Stimulated activated CD8-positive, alpha-beta memory T cell treated with anti-CD3 and anti-CD28 coated beads, Interleukin-4, amount 100 ng/mL, for 48 hours (primary cell): ENCODE measurements at places on chromosomes 2 and 18.

DNA sequence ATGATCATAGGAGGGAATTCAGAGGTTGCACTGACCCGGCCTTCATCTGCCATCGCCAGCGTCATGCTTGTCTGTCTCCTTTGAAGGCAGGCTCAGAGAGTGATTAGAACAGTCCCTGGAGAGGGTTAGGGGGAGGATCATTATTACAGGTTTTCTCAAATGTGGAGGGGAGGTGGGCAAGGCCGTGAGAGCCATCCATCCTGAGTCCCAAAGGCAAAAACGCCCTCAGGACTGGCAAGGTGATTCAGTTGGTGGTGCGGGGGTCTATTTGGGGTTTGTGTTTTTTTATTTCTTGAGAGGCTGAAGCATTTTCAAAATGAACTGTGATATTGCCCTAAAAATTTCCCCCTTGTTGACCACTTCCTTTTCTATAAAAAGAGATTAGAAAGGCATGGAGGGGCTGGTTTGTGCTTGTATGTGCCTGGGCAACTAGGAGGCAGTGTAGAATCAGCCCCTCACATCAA lies 39.3 kb upstream of the GYPC start:
- no peak for DNase-seq

GRCh38 chr2:179963626-179964025 lies 43.5 kb downstream of the CWC22 start:
- DNase-seq: no peak

GRCh38 chr2:69163109-69163508 lies 150.1 kb downstream of the ANTXR1 start:
- DNase-seq: no peak

DNA sequence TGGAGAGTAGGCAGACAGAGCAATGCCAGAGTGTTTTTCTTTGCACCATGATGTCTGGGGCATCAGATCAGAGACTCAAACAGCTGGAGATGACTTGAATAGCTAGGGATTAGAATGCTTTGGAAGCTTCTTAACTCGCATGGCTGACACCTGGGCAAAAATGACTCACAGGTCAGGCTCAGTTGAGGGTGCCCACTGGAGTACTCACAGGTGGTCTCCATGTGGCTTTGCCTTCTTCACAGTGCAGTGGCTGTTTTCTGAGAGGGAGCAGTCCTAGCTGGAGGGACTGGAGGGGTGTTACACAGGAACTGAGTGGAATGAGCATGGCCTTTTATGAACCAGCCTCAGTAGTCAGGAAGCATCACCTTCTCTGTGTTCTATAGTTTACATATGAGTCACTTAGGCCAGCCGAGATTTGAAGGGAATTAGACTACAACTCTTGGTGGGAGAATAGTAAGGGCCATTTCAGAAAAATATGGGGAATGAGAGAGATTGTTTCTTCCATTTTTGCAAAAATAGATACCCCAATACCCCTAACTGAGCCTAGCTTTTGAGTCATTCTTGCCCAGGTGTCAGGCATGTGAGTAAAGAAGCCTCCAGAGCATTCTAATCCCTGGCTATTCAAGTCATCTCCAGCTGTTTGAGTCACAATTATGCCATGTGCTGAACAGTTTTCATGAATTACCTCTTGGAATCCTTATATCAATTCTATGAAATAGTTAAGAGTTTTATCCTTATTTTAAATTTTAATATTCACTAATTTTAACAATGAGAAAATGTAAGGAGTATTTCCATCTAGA lies 7.1 kb upstream of the PPP1R1C start:
- DNase-seq: no peak

DNA sequence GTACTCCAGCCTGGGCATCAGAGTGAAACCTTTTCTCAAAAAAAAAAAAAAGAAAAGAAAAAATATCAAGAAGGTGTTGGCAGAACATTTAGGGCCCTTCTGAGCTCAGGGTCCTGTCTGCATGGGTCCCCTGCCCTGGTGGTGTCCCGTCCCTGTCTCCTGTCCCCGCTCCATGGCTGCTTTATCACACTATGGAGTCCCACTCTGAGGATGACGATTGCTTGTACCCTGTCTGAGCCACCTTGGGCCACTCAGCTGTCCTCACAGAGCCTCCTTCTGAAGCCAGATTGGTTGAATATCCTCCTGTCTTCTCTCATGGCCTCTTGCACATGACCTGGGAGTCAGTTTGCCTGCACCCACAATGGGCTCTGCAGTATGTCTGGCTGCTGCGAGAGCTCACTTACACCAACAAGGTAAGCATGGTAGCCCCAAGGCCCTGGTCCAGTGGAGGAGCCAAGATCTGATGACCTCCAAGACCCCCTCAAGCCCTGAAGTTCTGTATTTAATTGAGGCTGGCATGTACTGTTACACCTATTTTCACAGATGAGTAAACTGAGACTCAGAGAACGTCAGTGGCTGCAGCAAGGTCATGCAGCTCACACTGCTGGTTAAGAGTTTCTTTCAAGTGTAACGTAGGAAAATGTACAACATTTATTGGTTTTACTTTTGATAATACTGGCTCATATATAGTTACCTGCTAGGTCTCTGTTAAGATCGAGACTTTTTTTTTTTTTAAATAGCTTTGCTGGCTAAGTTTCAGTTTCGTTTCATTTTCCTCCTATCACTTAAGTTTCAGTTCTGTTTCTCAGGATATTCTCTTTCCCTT lies 16.9 kb upstream of the ZCCHC2 start:
- DNase-seq: peak; percentile 46

GRCh38 chr2:231523451-231524285 lies 6.6 kb downstream of the NMUR1 start:
- DNase-seq: peak; percentile 32
